ENCODE measurements at places on chromosomes 2 and 18.

GRCh38 chr2:118168615-118169014 is 80.3 kb downstream of the INSIG2 start:
- DNase-seq: no peak

DNA sequence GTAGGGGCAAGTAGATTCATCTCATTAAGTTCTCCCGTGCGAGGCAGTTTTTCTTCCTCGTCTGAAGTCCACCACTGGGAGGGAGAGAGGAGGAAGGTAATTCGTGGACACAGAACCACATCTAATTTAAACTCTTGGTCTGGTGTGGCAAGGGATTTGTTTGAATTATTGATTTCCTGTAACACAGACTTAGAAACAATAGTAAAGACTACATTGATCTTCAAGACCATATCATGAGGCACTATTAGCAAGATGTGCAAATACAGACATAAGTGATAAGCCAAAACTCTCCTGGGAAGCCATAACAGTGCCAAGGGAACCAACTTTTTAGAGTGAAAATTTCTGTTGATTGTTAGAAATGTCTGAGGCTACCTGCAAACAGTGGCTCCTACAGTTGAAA is 158.6 kb downstream of the ALPK2 start:
- DNase-seq: no peak

- no peak for DNase-seq
Measured at GRCh38 chr18:77811503-77811902, 561.9 kb downstream of the GALR1 start.

DNA sequence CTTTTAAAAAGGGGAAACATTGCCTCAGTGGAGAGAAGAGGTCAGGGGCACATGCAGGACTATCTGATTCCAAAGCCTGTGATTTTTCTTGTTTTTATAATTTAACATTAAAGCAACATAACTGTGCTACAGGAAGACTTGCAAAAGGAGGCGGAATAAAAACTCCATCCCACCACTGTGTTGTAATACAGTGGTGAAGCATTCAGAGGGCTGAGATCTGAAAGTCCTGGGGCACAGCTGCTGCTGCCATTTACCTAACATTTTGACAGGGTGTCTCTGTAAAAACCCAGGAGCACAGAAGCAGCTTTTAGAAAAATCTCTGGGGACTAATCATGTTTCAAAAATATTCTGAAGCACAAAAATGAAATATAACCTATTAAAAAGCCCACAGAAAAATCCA is 97.6 kb downstream of the GRB14 start:
- no peak for DNase-seq

- no peak for DNase-seq
Measured at GRCh38 chr18:79010802-79011201, 31.2 kb downstream of the SALL3 start.

GRCh38 chr2:197097578-197098366 is 171.3 kb upstream of the PGAP1 start:
- no peak for DNase-seq

- no peak for DNase-seq
Measured at GRCh38 chr2:110741491-110741980, 9.2 kb downstream of the ACOXL start.

DNA sequence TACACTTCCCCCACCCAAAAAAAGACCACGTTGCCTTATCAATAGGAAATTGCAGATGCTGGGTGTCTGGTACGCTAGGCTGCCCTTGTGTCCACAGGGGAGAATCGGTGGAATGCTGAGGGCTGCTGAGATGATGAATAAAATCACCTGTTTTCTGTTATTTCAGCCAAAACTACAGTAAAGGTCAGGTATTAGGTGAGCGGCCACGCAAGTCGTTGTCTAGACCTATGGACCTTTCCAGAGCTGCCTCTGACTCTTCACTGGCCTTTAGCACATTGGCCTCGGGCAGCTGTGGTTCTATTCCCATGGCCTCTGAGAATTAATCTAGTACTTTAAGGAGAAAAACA is 89.6 kb downstream of the MTCL1 start:
- no peak for DNase-seq

GRCh38 chr18:61736133-61736532 is 156.7 kb downstream of the RNF152 start:
- no peak for DNase-seq

GRCh38 chr2:177506505-177506904 is 113.9 kb downstream of the AGPS start:
- DNase-seq: no peak

DNA sequence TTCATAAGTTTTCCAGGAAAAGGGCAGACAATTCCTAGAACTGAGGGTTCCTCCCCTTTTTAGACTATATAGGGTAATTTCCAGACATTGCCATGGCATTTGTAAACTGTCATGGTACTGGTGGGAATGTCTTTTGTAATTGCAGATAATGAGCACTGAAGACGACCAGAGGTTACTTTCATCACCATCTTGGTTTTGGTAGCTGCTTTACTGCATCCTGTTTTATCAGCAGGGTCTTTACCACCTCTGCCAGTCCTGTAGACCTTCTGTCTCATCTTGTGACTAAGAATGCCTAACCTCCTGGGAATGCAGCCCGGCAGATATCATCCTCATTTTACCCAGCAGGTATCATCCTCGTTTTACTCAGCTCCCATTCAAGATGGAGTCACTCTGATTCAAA is 583.9 kb upstream of the KLHL29 start:
- no peak for DNase-seq

- DNase-seq: no peak
Measured at GRCh38 chr2:72676341-72677025, 149.3 kb downstream of the EXOC6B start.

- no peak for DNase-seq
Measured at GRCh38 chr2:42842466-42842865, 50.1 kb upstream of the HAAO start.

- no peak for DNase-seq
Measured at GRCh38 chr2:25821225-25822056, 56.8 kb downstream of the ASXL2 start.

- no peak for DNase-seq
Measured at GRCh38 chr2:199467066-199467822, 9.5 kb upstream of the SATB2 start.

- DNase-seq: no peak
Measured at GRCh38 chr2:40043191-40043590, 264.1 kb upstream of the THUMPD2 start.

DNA sequence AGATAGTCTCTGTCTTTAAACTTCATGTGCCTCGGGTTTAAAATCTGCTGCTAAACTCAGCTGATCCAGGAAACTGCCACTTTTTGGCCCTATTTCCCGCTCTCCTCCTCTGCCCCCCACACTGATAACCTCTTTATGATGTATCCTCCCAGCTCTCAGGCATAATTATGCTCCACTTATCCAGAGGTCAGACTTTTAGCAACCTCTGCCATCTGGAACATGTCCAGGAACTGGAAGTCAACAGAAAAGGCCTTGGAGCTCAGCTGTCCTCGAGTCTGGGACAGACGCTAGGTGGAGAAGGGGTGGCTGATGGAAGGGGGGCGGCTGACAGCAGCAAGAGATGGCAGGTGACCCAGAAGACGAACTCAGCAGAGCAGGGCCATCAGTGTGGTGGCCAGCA is 41.2 kb downstream of the ASAP2 start:
- DNase-seq: no peak

DNA sequence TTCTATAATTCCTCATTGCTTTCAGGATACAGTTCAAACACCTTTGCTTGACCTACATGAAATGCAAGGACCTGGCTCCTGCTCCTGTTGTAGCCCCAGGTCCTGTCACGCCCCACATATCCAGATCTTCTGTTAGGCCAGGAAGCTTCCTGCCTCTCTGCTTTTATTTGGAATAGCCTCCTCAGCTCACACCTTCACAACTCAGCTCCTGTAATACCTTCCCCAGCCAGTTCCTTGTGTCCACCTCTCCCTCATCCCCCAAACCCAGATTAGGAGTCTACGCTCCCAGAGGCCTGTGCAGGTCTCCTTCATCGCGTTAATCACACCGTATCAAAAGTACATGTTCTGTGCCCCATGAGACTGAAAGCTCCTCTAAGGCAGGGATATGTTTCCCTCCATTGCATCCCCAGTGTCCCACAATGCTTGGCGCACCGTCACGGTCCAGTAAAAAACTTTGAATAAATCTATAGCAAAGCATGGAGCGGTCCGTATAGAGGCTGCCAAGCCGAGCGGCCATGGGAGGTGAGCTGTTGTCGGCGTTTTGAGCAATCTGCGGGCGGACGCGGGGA is 371 bp downstream of the MDH1B start:
- DNase-seq: no peak

GRCh38 chr2:60964651-60965498 is 52.6 kb upstream of the PEX13 start:
- no peak for DNase-seq

DNA sequence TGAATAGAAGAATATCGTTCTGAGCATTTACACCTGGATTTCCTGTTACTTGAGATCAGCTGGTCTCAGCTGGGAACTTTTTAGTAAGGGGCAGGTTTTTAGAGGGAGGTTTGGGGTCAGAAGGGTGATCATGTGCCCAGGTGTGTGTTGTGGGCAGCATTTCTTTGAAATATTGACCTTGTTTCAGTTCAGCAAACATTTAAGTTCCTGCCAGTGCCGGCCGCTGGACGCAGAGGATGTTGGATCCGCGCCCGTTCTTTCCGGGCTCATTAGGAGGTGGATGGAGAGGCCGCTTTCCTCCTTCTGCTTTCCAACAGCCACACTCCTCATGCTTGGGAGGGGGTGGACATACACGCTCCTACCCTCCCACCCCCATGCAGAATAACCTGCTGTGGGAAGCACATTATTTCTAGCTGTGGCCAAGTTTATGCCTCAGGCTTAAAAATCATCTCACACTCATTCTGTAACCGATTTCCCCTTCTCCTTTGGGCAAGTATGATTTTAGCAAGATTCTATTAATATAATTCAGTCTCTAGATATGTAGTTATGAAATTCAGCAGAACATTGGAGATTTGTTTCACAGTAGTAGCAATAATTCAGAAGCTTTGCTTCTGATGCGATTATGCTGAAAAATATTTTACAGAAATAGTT is 131.4 kb downstream of the ZNF236 start:
- DNase-seq: no peak

GRCh38 chr2:140589273-140589672 is 1541.5 kb downstream of the LRP1B start:
- no peak for DNase-seq

- no peak for DNase-seq
Measured at GRCh38 chr2:102765061-102765460, 3.2 kb downstream of the TMEM182 start.

DNA sequence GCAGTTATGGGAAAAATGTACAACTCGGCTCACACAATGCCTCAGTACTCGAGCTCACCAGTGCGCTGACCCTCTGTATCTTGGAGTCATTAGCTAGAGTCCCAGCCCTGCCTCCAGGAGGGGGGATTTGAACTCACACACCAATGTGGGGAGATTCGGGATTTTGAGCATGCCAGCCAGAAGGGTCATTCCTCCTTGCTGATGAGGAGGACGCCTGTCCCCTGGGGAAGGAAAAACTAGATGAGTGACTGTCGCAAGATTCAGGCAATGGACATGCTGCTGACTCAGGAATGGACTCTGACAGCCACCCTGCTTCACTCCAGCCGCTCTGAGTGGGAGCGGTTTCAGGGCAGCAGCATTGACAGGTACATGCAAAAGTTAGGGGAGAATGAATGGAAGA is 20.6 kb downstream of the FIGN start:
- DNase-seq: no peak

- DNase-seq: no peak
Measured at GRCh38 chr2:864501-865106, 86.0 kb upstream of the SNTG2 start.

DNA sequence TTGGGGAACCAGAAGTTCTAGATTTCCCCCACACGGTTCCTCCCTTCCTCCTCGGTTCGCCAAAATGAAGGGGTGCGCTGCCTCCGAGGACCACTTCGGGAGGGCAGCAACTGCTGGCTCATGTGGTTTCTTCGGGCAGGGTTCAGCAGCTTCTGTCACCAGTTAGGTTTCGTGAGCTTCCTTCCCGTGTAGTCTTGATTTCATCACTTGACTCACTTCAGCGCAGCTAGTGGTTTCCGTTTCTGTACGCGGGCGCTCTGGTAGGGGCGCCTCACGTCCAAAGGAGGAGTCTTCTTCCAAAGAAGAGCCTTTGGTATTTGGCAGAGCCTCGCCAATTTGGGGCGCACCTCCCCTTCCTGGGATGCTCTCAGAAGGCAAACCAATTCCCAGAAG is 485 bp upstream of the GALNT3 start:
- DNase-seq: peak; percentile 49

GRCh38 chr2:98582523-98582922 is 25.8 kb downstream of the COA5 start:
- DNase-seq: no peak

- no peak for DNase-seq
Measured at GRCh38 chr2:227406177-227407031, 18.7 kb upstream of the SCYGR1 start.

- DNase-seq: no peak
Measured at GRCh38 chr18:23664674-23665073, 2.0 kb upstream of the ANKRD29 start.

DNA sequence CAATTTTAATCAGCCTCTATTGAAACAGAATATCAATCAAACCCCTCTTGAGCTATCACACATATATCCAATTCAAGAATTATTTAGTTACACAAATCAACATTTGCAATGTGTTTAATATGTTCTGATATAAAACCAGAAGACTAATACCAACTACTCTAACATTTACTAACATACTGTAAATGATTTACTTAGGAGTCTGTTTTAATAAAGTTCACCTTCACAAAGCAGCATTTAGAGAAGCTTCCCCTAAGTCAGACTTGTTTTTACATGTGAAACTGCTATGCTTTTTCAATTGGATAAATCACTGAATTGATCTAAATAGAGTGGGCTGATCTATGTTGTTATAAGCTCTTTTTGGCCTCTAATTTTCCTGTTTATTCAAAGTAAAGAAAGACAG is 18.3 kb downstream of the COL4A3 start:
- DNase-seq: no peak

DNA sequence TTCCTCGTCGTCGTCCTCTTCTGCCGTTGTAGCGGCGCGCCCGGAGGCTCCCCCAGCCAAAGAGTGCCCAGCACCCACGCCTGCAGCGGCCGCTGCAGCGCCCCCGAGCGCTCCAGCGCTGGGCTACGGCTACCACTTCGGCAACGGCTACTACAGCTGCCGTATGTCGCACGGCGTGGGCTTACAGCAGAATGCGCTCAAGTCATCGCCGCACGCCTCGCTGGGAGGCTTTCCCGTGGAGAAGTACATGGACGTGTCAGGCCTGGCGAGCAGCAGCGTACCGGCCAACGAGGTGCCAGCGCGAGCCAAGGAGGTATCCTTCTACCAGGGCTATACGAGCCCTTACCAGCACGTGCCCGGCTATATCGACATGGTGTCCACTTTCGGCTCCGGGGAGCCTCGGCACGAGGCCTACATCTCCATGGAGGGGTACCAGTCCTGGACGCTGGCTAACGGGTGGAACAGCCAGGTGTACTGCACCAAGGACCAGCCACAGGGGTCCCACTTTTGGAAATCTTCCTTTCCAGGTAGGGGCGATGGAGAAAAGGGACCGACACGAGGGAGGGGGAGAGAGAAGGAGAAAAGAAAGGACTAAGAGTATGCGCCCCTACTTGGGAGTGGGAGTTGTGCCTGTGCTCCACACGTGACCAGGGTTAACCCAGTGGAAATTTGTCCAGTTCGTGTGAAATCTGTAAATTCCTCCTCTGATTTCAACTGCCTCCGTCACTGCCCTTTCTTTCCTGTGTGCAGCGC is 800 bp downstream of the HOXD13 start:
- DNase-seq: no peak

All from stimulated activated CD8-positive, alpha-beta memory T cell treated with anti-CD3 and anti-CD28 coated beads, Interleukin-15, amount 100 ng/mL, for 48 hours (primary cell).